Transverse colon (tissue), 4 donors: ENCODE measurements at places on chromosomes 11 and 22. TPM values are rescaled to one million over a fixed set of nuclear protein-coding genes. Genes with fewer than 3 reads are reported as not detected.

The SHANK3 gene
- total RNA-seq: 10.0 TPM

The PAMR1 gene
- total RNA-seq: 7.8 TPM

The ARHGAP20 gene
- total RNA-seq: 2.5 TPM

The CALCA gene
- total RNA-seq: not detected

The GLYAT gene
- total RNA-seq: not detected

The RIMBP3C gene
- not detected for total RNA-seq

The ANO1 gene
- 9.8 TPM for total RNA-seq

The MS4A15 gene
- total RNA-seq: not detected
